Fibroblast of the aortic adventitia (primary cell): ENCODE measurements at places on chromosomes 3 and 15. TPM values are rescaled to one million over a fixed set of nuclear protein-coding genes. Genes with fewer than 3 reads are reported as not detected.
A peak's percentile ranks its signal among the peaks of the same experiment; 100 is the strongest.

Gene OXTR
- total RNA-seq, result 6.1 and 7.0 TPM in 2 replicates

Gene EBLN2
- total RNA-seq, result 5.6 and 5.8 TPM in 2 replicates

Gene PPM1L
- total RNA-seq, result 1.4 and 2.5 TPM in 2 replicates

Gene PYGO1
- total RNA-seq, result 7.3 and 21.2 TPM in 2 replicates

- DNase-seq, result no peak
Measured at GRCh38 chr3:142801746-142802145, 77.9 kb downstream of the TRPC1 start.

GRCh38 chr15:22863356-22863755, 24.9 kb downstream of the NIPA2 start:
- DNase-seq, result no peak

DNA sequence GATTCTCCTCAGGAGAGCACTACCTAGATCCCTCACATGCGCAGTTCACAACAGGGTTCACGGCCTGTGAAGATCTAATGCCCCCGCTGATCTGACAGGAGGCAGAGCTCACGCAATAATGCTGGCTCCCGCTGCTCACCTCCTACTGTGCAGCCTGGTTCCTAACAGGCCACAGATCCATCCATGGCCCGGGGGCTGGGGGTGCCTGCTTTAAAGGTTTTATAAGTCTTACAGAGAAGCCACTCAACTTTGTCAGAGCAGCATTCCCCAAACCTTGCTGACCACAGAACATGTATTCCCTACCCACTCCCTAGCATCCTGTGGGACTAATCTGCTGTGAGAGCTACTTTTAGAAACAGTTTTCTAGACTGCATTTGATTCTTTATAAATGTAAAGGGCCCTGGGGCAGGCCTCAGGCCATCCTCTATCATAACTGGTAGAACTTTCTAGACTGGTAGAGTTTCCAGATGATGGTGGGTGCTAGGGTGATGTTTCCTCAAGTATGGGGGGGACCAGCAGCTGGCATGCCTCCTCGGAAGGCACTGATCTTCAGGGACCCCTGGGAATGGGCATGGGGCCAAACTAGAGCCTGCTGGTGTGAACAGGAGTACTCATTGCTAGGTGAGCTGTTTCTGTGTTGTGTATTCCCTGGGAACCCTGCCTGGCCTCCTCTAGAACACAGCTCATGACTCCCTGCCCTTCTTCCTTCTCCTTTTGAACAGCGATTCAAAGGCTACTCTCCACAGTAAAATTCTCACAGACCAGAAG, 25.7 kb upstream of the RAD18 start:
- DNase-seq, result no peak

DNA sequence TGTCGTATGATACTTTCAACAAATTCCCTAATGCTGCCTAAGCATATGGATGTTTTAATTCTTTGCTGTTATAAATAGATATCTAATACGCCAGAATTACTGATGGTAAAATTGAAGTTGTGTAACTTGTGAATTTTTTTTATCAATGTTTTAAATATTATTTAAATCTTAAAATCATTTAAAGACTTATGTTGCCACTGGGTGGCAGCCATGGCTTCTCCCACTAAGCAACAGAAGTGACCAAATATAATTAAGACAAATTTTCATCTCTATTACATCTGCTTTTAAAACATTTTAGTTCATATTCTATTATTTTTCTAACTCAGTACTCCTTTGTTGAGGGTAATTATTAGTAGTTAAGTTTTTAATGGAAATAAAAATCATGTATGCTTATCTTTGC, 8.1 kb upstream of the IL20RB start:
- peak; percentile 57 for DNase-seq

DNA sequence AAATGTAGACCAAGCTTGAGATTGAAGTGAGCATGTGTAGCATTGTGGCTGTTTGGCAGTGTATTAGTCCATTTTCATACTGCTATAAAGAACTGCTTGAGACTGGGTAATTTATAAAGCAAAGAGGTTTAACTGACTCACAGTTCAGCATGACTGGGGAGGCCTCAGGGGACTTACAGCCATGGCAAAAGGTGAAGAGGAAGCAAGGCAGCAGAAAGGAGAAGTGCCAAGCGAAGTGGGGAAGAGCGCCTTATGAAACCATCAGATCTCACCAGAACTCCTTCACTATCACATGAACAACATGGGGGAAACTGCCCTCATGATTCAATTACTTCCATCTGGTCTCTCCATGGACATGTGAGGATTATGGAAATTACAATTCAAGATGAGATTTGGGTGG, 8.6 kb upstream of the CERS3 start:
- no peak for DNase-seq

DNA sequence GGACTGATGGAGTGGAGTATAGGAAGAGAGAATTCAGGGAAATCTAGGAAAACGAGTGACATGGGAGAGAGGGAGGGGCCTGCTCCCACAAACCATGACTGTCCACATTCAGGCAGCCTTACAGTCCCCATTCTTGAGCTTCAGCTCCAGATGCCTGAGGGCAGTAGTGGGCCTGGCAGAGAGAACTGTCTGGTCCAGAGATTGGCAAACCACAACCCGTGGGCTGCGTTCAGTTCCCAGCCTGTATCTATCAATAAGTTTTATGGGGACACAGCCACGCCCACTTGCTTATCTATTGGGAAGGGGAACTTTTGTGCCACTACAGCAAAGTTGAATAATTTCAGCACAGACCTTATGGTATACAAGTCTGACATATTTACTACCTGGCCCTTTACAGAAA, 63.8 kb downstream of the SLCO2A1 start:
- DNase-seq, result no peak
